NCI-H1694 (cell line): ENCODE measurements at places on chromosomes 16 and 17.

GRCh38 chr16:3131755-3132377 lies 3.0 kb upstream of the ZNF213 start:
- no peak for DNase-seq

DNA sequence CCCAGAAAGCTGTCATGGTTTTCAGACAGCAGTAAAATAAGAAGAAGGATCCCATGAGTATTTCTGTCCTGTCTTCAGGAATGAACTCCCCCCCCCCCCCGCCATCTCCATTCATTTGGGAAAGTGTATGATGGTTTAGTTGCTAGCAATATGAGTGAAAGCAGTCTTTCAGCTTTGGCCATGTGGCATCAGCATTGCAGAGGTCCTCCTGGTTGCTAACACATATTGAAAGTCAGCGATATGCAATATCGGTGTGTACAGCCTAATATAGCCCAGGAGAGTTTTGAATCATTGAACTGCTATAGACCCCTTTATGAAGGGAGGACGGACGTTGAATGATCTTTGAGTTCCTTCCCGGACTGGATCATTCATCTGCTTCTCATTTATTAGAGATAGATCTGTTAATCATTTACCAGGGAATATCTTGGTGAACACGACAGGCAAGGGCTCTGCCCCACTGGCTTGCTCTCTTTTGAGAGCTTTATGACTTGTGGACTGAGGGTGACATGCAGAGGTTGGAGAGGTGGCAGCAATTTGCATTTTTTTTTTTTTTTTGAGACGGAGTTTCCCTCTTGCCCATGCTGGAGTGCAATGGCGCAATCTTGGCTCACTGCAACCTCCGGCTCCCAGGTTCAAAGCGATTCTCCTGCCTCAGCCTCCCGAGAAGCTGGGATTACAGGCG lies 25.2 kb downstream of the DEF8 start:
- DNase-seq = no peak

GRCh38 chr16:17412221-17412620 lies 58.5 kb downstream of the XYLT1 start:
- no peak for DNase-seq

DNA sequence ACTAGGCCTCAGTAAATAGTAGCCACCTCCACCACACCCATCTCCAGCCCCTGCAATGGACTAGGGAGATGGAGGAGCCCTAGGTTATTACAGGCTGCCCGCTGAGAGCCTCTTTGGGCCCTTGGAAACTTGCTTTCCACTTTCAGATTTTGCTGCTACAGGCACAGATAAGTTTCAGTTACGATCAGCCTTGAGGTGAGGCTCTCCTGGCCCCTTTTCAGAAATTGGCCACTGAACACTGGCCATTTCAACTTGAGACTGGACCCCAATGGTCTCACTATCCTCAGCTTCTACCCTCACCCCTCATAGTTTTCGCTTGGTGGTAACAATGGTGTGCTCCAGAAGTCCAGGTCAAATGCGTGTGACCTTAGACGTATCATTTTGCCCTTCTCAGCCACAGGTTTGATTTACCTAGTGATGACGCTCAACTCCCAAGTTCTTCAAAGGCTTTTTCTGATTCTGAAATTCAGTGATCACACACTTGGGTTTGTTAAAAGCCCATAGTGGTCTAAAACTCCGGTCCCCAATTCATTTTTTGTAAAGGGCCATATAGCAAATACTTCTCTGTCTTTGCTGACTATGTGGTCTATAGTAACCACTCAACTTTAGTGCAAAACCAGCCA lies 1.0 kb downstream of the PMM2 start:
- no peak for DNase-seq

- DNase-seq = no peak
These were observed 7.2 kb downstream of the GRIN2C start for GRCh38 chr17:74852237-74853047.

- DNase-seq = no peak
These were observed 3.4 kb upstream of the MTSS2 start for GRCh38 chr16:70689035-70689969.

DNA sequence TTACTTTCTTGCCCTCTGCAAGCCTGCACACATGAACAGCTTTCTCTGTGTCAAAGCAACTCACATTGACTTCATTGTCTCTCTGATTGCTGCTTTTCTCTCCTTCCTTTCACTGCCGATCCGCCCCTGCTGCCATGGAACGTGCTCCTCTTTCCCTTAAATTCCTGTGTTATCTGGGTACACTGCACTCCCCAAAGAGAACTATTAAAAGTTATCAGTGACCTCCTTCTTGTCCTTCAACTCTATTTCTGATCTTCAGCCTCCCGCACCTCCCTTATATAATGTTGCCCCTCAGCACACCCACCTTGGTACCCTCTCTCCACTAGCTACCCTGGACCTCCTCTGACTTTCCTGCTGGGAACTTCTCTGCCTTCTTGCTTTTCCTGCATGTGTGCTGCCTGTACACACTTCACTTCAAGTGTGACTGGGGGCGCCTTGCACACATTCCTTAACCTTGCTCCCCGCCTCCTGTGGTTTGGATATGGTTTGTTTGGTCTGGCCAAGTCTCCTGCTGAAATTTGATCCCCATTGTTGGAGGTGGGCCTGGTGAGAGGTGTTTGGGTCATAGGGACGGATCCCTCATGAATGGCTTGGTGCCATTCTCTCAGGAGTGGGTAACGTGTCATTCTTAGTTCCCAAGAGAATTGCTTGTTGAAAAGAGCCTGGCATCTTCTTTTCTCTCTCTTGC lies 26.7 kb upstream of the PMP22 start:
- no peak for DNase-seq

DNA sequence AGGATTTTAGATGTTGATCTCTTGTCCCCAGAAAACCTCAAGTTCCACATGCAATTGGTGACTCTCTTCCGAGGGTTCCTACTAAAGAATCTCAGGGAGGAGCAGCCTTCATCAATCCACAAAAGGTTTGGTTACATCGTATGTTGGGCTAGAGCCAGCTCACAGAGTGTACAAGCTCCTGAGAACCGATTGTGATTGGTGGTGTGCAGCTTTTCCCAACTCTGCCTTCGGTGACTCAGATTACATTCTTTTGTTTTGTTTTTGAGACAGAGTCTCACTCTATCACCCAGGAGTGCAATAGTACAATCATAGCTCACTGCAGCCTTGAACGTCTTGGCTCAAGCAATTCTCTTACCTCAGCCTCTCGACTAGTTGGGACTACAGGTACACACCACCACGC lies 172.4 kb downstream of the PMP22 start:
- DNase-seq = no peak

GRCh38 chr17:7347630-7348477 lies 4.1 kb upstream of the KCTD11 start:
- DNase-seq = no peak

- DNase-seq = peak; percentile 72
These were observed at the start of gene B3GNT9 for GRCh38 chr16:67150833-67151396. Gene B3GNT9, minus strand, starts transcription at chr16:67150998. Its CDS starts 513 bp downstream, at chr16:67150485.

DNA sequence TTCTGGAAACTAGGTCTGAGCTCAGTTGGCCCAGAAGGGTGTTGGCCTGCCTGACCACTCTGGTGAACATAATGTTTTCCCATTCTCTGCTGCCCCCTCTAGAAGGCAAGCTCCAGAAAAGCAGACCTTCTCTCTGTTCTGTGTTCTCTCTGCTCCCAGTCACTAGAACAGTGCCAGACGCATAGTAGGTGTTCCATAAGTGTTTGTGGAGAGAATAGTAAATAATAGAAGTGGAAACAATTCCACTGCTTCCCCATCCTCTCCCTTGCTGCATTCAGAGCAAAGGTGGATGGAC lies 32.2 kb upstream of the ETV4 start:
- no peak for DNase-seq

GRCh38 chr17:43373356-43373755 lies 25.4 kb upstream of the ARL4D start:
- DNase-seq = no peak

DNA sequence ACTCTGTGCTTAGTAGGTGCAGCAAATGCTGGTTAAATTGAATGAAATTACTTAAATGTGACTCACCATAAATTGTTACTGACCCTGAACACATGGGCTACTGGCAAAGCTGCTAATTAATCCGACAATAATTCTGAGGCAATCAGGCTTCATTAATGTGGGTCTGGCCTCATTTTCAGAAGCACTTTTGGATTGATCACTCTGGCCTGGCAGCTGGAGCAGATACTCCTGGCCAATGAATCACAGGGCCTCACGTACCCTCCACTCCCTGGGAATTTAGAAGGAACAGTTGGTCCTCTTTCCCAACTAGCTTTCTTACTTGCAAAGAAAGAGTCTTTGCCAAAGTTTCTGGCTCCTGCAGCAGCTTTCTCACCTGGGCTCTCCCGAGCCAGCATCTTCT lies 162.0 kb upstream of the ZKSCAN2 start:
- no peak for DNase-seq

DNA sequence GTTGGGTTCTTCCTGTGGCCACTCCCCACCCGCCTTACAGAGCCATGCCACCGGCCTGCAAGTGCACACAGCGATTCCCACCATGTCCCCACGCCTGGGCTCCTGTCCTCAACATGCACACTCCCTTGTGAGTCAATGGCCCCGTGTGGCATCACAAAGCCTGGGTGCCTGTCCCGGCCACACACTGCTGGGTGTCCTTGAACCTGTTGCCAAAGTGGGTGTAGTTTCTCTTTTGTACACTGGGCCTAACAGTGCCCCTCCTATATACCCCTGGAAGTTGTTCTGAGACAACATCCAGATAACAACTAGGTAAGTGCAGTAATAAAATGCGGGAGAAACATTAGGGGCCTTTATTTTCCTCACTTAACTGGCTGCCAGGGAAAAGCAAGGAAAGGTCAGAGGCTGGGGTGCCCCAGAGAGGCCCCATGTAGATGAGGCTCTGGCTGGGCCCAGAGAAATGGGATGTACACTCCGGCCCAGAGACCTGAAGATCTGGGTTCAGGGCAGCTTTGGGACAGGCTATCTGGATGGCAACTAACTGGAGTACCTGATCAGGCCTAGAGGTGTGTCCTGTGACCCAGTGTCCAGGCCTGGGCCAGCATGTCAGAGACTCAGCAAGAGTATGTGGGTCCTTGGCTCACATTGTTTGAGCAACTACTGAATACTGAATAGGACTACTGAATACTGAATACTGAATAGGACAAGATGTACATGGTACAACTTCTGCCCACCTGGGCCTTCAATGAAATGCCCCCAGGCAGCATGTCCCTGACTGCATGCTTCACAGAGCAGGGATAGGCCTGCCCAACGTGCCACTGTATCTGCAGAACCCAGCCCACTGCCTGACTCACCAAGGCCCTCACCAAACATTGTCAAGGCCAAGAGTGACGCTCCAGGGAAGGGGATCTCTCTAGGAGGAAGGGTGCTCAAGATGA lies 8.3 kb downstream of the ABCC3 start:
- no peak for DNase-seq

GRCh38 chr16:88424587-88425235 lies 28.4 kb upstream of the ZFPM1 start:
- DNase-seq = no peak

- DNase-seq = no peak
These were observed 1.7 kb downstream of the KCNJ12 start for GRCh38 chr17:21377705-21378396.

DNA sequence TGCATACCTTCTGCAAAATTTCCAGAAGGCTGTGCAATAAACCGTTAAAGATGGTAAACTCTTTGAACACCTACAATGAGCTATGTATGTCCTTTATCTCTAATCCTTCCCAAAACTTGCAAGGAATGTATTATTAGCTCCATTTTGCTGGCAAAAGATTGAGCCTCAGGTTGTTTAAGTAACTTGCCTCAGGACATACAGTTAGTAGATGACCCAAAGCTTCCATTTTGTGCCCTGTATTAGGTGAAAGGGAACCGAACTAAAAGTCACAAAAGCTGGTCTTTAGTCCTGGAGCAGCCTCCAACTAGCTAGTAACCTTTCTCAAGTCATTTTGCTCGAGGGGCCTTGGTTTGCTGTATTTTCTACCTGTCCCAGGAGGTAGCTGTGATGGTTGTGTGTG lies 4.3 kb downstream of the ADGRG3 start:
- no peak for DNase-seq

DNA sequence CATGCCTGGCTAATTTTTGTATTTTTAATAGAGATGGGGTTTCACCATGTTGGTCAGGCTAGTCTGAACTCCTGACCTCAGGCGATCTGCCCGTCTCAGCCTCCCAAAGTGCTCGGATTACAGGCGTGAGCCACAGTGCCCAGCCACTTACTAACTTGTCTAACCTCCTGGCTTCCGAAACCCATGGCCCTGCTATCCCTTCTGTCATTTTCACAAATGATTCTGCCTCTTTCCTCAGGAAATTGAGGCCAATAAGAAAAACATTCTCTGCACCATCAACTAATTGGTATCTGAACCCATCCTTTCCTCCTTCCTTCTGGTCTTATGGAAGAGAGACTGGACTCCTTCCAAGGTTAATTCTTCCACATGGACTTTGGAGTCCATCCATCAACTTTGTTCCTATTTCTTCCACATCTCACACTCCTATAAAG lies 27.9 kb upstream of the TNRC6A start:
- DNase-seq = no peak

- DNase-seq = no peak
These were observed 11.9 kb downstream of the SCGB1C2 start for GRCh38 chr17:149231-149630.

GRCh38 chr16:66891797-66892196 lies 11.5 kb downstream of the PDP2 start:
- DNase-seq = no peak

- no peak for DNase-seq
These were observed 346.6 kb downstream of the PMP22 start for GRCh38 chr17:14918540-14918939.

- no peak for DNase-seq
These were observed 4.7 kb downstream of the UMOD start for GRCh38 chr16:20347666-20348364.

GRCh38 chr17:70523426-70523825 lies 354.1 kb downstream of the KCNJ2 start:
- no peak for DNase-seq

GRCh38 chr17:13337864-13338371 lies 263.8 kb downstream of the HS3ST3A1 start:
- DNase-seq = peak; percentile 37

DNA sequence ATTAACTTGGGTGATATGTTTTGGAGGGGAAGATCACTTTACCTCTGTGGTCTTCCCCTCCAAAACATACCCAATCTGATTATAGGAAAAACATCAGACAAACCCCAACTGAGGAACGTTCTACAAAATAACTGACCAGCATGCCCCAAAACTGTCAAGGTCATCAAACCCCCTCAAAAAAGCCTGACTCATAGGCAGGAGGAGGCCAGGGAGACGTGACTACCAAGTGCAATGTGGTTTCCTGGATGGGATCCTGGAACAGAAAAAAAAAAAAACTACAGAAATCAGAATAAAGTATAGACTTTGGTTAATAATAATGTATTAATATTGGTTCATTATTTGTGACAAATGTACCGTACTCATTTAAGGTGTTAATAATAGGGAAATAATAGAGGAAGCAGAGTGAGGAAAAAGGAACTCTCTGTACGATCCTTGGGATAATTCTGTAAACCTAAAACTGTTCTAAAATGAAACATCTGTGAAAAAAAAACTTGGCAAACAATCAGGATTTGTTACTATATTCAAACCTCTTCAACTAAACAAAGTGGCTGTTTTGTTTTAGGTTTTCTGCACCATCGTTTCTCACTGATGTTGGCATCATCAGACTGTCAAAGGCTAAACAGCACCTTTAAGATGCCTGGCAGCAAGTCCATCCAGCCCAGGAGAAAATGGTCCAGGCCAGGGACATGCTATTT lies 266.7 kb upstream of the SDK2 start:
- peak; percentile 33 for DNase-seq

GRCh38 chr16:71358464-71358998 lies at the start of gene CALB2:
Gene CALB2, plus strand, starts transcription at chr16:71358723. Its CDS starts 70 bp downstream, at chr16:71358793.
- peak; percentile 39 for DNase-seq

- no peak for DNase-seq
These were observed 376.5 kb upstream of the CDH5 start for GRCh38 chr16:65989861-65990604.

GRCh38 chr16:85607321-85607765 lies 5.8 kb upstream of the GSE1 start:
- DNase-seq = no peak
